Osteocyte (in vitro differentiated cells): ENCODE measurements at places on chromosomes 7 and 10. TPM values are rescaled to one million over a fixed set of nuclear protein-coding genes. Genes with fewer than 3 reads are reported as not detected.

- DNase-seq, result no peak
These were observed 171.8 kb upstream of the MTPN start for GRCh38 chr7:136148920-136149319.

The CCNJ gene
- 6.9 and 9.6 TPM in 2 replicates for total RNA-seq

DNA sequence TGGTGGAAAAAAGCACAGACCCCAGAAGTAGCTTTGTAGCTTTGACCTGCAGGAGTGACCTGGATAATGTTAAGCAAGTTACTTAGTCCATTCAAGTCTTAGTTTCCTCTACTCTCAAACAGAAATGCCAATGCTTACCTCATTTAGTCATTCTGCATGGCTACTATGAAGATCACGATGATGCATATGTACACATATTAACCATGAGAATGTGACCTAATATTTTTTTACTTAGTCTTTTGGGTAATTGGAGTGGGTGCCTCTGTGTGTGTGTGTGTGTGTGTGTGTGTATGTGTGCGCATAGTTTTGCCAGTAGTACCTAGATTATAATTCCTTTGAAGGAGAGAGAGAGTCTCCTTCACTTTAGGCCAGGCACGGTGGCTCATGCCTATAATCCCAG, 95.8 kb downstream of the NRP1 start:
- no peak for DNase-seq

DNA sequence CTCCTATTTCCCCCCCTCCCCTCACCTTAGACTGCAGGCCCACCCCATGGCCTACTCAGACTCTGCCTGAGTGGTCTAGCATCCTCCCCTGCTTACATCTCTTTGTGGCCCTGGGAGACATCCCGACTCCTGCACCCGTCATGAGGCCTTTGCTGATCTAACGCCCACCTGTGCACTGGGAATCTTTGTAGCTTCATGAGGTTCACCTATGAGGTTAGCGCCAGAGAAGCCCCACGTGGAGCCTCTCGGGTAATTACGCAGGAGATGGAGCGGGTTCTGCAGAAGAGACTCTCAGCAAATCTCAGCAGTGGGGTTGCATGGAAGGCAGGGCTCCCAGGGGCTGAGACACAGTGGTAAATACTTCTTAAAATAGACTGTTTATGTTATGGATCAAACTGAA, 43.5 kb upstream of the HSPA12A start:
- no peak for DNase-seq

The BPGM gene
- total RNA-seq, result 11.6 and 13.3 TPM in 2 replicates
